ENCODE measurements at places on chromosomes 7 and 10. TPM values are rescaled to one million over a fixed set of nuclear protein-coding genes. Genes with fewer than 3 reads are reported as not detected.

The ZPBP gene
- total RNA-seq = not detected

The PITX3 gene
- not detected for total RNA-seq

The ZNF117 gene
- total RNA-seq = 16.6 TPM

The TAS2R41 gene
- total RNA-seq = not detected

The TMEM229A gene
- 0.17 TPM for total RNA-seq

The SLC18A3 gene
- total RNA-seq = 1.4 TPM

The STRIP2 gene
- 1.4 TPM for total RNA-seq

The NUTM2A gene
- 1.5 TPM for total RNA-seq

The HOXA5 gene
- total RNA-seq = 0.70 TPM

The BMPR1A gene
- total RNA-seq = 58.0 TPM

The KIN gene
- 11.4 TPM for total RNA-seq

The LFNG gene
- total RNA-seq = 7.5 TPM

The AGFG2 gene
- 38.6 TPM for total RNA-seq

The CPXM2 gene
- total RNA-seq = 4.9 TPM

All from hepatocyte (in vitro differentiated cells).